ENCODE measurements at places on chromosomes 5 and 9.

GRCh38 chr5:177372034-177372896, 12.0 kb upstream of the SLC34A1 start:
- no peak for DNase-seq

DNA sequence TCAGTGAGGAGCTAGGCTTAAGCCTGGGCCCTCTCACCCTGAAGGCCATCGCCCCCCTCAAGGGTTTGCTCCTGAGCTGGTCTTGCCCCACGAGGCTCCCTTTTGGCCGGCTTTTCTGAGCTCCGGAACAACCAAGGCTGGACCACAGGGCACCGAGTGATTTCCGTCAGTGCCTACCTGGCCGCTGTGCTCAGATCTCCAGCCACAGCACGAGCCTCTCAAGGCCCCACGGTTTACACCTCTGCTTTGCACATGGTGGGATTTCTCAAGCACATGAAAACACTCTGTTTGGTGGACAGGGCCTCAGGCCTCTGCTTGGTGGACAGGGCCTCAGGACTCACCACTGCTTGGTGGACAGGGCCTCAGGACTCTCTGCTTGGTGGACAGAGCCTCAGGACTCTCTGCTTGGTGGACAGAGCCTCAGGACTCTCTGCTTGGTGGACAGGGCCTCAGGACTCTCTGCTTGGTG, 15.8 kb downstream of the CLPTM1L start:
- DNase-seq: no peak

DNA sequence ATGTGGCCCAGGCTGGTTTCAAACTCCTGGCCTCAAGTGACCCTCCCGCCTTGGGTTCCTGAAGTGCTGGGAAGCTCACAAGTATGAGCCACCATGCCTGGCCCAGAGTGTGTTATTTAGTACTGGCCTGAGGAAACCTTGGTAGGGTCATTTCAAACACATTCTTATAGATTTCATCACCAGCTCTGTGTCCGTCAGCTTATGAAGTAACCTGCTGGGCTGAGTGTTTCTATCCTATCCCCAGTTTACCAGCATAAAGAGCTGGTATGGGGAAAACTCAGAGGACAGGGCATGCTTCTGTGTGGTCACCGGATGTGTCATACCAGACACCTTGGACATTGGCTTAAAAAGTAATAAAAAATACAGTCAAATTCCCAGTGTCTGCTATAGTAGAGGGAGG, 45.3 kb downstream of the PTPN3 start:
- DNase-seq: peak; percentile 65

GRCh38 chr9:75231167-75231566, 142.9 kb downstream of the OSTF1 start:
- no peak for DNase-seq

DNA sequence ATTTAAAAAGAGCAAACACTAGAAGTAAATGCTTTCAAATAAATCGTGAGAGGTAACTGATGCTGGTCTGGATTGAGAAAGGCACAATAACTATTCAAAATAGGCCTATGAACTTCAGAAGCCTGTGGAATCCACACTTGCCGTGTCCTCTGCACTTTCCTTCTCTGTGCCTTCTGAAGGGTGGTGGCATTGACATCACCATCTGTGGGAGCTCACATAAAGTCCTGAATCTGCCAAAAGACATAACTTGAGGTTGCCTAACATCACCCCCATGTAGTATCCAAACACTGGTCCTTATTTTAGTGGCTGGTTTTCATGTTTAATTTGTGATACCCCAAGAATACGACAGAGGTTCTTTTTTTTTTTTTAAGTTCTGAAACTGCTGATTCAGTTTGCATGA, 59.8 kb downstream of the IRF1 start:
- no peak for DNase-seq

- no peak for DNase-seq
Measured at GRCh38 chr9:69582018-69582417, 90.2 kb downstream of the APBA1 start.

GRCh38 chr5:57955511-57955910, 472.9 kb upstream of the ACTBL2 start:
- DNase-seq: no peak

DNA sequence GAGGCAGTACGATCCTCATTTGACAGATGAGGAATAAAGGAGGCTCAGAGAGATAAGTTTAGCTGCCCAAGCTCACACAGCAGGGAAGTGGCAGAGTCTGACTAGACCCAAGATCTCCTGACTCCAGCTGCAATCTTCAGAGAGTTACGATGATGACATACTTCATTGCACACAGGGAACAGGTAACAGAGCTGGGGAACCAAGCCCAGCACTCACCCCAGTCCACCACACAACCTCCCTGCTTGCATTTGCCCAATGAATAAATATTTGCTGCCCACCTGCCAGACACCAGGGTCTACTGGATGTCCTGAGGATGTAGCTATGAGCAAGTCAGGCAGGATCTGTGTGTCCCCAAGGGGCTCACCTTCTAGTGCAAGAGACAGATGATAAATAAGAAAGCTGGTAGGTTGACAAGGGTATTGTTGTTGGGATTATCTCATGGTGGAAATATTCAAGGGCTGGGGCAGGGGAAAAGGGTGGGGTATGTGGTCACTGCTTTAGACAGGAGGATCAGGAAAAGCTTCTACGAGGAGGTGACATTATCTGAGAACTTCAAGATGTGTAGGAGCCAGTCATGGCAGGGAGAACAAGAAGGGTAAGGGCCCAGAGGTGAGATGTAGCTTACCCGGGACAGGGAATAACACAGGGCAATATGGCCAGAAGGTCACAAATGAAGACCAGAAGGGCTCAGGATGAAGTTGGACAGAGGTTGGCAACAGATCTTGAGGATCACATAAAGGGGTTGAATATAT, 28.6 kb upstream of the CPEB4 start:
- no peak for DNase-seq

DNA sequence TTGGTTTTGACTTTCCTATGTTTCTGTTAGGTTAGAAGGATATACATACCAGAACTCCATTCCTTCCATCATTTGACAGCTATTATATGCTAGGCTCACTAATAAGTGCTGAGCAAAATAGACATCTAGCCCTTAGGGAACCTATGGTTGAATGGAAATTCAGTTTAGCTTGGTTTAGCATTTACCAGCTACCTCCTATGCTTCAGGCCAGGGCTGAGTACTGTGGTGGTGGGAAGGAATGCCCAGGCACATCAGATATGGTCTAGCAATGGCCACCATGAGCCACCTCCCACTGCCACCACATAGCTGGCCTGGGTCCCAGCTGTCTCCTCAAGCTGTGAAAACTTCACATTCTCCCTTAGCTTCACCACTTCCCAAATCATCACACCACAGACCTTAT, 89.4 kb downstream of the SPOCK1 start:
- DNase-seq: no peak

GRCh38 chr5:176675676-176676360, 28.5 kb downstream of the TSPAN17 start:
- no peak for DNase-seq

- DNase-seq: peak; percentile 45
Measured at GRCh38 chr5:64229163-64229774, 63.6 kb downstream of the RNF180 start.

DNA sequence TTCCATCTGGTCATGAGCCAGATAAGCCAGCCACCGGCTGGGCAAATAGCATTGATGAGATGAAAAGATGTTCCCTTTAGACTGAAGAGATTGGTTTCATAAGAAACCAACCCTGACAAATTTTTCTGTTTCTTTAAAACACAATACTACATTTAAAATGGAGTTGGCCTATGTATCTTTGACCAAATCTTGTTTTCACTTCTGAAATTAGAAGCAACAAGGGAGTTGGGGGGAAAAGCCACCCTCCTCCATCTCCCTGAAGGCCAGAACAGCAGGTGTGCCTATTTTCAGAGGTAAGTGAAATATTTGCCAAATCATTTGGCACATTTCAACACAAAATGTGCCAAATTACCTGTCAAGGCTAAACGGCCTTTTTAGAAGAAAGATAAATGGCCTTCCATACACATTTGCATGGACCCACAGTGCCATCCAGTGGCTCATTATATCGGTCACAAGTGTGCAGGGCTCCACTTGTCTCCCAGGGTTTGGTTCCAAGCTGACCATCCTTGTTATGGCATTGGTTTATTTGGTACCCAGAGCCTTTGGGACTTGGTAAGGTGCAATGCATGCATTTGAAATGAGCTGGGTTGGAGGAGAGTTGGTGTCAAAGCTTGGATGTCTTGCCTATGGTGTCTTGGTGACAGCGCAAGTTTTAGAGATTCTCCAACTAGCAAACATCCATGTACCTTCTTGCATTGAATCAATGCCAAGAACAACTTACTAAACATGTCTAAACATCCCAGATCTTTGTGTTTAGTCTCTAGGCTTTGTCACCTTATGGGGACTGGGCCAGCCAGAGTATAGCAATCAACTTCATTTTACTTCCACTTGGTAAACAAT, 372.0 kb upstream of the KIF2A start:
- DNase-seq: peak; percentile 49

DNA sequence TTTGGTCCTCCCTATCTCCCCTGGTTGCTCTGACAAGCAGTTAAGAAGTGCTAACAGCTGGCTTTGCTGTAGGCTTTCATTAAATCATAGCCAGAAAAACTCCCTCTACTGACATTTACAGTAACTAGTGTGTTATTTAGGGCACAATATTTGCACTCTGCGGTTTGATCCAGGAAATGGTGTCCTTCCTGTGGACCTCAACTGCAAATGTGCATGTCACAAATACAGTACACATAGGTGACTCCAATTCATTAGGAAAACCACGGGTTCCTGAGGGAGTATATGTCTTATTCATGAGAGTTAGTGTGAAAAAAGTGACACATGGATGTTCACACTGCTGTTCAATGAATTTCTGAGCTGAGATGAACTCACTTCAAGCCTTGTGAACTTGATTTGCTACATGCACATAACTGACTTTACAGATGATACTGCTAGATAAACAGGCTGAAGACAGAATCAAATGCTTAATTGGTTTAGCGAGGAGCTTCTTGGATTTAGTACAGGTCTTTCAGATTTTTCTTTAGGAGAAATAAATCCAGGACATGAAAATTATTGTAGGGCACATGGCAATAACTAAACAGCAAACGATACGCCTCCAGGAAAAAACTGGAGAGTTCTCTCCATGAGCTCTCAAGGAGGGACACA, 281.5 kb downstream of the EFNA5 start:
- DNase-seq: peak; percentile 68

- no peak for DNase-seq
Measured at GRCh38 chr9:89610391-89610925, 5.6 kb downstream of the GADD45G start.

- no peak for DNase-seq
Measured at GRCh38 chr9:110890416-110890815, 147.9 kb downstream of the LPAR1 start.

DNA sequence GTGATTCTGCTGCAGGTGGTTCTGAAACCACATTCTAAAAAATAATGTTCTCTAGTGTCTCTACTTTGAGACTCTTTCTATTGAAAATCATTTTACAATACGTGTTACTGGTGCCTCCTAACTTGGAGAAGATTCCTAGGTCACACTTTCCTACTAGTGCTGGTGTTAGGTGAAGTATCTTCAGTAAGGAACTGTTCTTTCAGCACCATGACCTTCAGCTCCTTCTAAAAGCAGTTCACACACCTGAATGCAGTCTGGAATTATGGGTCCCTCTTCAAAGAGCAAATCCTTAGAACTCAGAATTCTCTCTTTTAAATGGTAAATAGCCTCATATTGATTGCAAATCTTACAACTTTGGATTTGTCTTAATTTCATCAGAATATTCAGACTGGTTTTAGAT, 10.6 kb upstream of the DPYSL3 start:
- DNase-seq: no peak

GRCh38 chr9:7209990-7210389, 452.2 kb downstream of the KDM4C start:
- no peak for DNase-seq

DNA sequence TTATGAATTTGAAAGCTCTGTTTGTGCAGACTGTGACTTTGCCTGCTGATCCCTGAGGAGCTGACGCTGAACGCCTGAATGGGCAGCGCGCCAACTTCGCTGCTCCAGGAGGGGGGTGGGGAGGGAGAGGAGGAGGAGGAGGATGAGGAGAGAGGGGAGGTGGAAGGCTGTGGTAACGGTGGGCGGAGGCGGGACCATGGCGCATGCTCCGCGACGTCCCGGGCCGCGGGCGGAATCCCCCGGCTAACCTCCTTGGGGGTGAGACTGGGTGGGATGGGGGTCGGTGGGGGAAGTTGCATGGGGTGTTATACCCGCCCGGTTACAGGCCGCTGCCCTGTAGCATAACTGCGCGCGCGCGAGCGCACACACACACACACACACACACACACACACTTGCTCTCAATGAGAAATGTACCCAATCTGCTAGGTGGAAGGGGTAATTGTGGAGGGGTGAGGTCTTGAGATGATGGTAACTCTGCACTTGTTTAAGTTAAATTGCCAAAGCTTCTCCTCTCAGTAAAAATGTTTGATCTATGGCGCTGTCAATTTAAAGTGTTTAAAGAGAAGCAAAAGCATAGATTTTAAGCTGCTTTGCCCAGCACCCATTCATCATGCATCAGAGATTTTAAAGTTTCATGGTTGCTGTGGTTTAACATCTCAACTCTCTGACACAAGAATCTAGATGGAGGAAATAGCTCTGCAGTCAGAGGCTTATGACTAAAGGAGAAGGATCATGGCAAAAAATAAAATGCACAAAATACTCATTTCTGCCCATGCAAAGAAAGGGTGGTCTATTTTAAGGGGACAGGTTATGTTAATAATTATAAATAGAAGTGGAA, 76.6 kb upstream of the TBCA start:
- DNase-seq: peak; percentile 69

DNA sequence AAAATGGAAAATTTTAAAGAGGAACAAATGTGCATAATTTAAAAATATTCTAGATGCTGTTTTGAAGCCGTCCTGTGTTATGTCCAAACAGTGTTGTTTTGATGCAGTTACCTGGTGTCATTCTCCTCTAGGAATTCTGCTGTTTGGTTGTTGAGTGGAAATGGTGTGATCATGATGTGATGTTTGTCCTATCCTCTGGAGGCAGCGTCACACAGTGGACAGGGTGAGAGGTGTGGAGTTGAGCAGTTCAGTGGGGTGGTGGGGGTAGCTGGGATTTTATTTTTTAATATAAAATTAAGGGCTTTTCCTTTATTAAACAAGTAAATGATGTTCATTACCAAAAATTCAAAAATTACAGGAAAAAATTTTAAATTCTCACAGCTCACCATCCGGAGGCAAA, 31.2 kb downstream of the PRDM6 start:
- DNase-seq: no peak

Measured in astrocyte of the spinal cord (primary cell).